Adrenal gland (tissue), 19 donors: ENCODE measurements at places on chromosomes 7 and 10. TPM values are rescaled to one million over a fixed set of nuclear protein-coding genes. Genes with fewer than 3 reads are reported as not detected.

The EVX1 gene
- total RNA-seq = 8.7 TPM

The GPR26 gene
- not detected for total RNA-seq

The HOXA10 gene
- 7.8 TPM for total RNA-seq

The SYPL1 gene
- total RNA-seq = 107 TPM

The SFRP4 gene
- total RNA-seq = 1.9 TPM

The TRIM8 gene
- total RNA-seq = 144 TPM

GRCh38 chr7:30053068-30053467, 24.9 kb downstream of the PLEKHA8 start:
- H3K27ac ChIP-seq = no peak overlapping the region
- H3K4me1 ChIP-seq = no peaks in the 10 kb centered on the region
- no peak for DNase-seq

DNA sequence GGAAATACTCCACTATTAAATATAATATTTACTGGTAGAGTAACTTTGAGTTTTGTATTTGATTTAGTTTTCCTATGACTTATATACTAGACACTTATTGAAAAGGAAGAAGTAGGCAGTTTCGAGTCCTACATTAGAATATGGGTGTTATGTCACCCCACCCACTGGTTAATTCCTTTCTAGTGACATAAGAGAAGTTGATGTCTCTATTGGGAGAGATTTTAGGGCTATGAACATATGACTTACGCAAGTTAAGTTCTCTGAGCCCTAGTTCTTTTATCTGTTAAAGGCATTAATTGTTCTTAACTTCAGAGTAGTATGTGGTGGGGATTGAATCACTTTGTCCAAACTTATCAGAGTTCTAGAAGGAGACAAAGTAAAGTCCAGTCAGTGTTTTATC, 30.5 kb downstream of the CPED1 start:
- no peak overlapping the region for H3K4me3 ChIP-seq
- peaks cover 56% of the 10 kb centered on the region for H3K4me1 ChIP-seq
- H3K27me3 ChIP-seq = no peaks in the 10 kb centered on the region
- DNase-seq = no peak
- no peaks in the 10 kb centered on the region for H3K36me3 ChIP-seq
- no peak overlapping the region for H3K27ac ChIP-seq

GRCh38 chr10:94069884-94070283, 76.2 kb downstream of the PLCE1 start:
- H3K4me1 ChIP-seq = peaks cover 6% of the 10 kb centered on the region
- H3K27ac ChIP-seq = no peak overlapping the region
- no peak overlapping the region for H3K4me3 ChIP-seq
- H3K27me3 ChIP-seq = no peaks in the 10 kb centered on the region

- H3K4me3 ChIP-seq = no peak overlapping the region
- H3K27ac ChIP-seq = no peak overlapping the region
- no peak for DNase-seq
- no peaks in the 10 kb centered on the region for H3K4me1 ChIP-seq
Measured at GRCh38 chr7:51135576-51135975, 181.0 kb downstream of the COBL start.

- H3K27me3 ChIP-seq = no peaks in the 10 kb centered on the region
- H3K4me3 ChIP-seq = no peak overlapping the region
- H3K4me1 ChIP-seq = no peaks in the 10 kb centered on the region
- no peak for DNase-seq
- no peak overlapping the region for H3K27ac ChIP-seq
Measured at GRCh38 chr7:127501817-127502216, 83.6 kb downstream of the GCC1 start.

GRCh38 chr7:134842062-134842461, 62.6 kb downstream of the CALD1 start:
- no peaks in the 10 kb centered on the region for H3K4me1 ChIP-seq
- peak overlapping the region; percentile 20 for H3K27ac ChIP-seq
- no peak for DNase-seq
- H3K4me3 ChIP-seq = no peak overlapping the region
- H3K36me3 ChIP-seq = no peaks in the 10 kb centered on the region

GRCh38 chr10:58570307-58570723, 57.6 kb downstream of the BICC1 start:
- peaks cover 1% of the 10 kb centered on the region for H3K4me1 ChIP-seq
- no peak overlapping the region for H3K4me3 ChIP-seq
- H3K27me3 ChIP-seq = no peaks in the 10 kb centered on the region
- H3K36me3 ChIP-seq = no peaks in the 10 kb centered on the region

- no peaks in the 10 kb centered on the region for H3K4me1 ChIP-seq
- no peaks in the 10 kb centered on the region for H3K36me3 ChIP-seq
Measured at GRCh38 chr10:93917064-93917391, 23.2 kb downstream of the SLC35G1 start.

DNA sequence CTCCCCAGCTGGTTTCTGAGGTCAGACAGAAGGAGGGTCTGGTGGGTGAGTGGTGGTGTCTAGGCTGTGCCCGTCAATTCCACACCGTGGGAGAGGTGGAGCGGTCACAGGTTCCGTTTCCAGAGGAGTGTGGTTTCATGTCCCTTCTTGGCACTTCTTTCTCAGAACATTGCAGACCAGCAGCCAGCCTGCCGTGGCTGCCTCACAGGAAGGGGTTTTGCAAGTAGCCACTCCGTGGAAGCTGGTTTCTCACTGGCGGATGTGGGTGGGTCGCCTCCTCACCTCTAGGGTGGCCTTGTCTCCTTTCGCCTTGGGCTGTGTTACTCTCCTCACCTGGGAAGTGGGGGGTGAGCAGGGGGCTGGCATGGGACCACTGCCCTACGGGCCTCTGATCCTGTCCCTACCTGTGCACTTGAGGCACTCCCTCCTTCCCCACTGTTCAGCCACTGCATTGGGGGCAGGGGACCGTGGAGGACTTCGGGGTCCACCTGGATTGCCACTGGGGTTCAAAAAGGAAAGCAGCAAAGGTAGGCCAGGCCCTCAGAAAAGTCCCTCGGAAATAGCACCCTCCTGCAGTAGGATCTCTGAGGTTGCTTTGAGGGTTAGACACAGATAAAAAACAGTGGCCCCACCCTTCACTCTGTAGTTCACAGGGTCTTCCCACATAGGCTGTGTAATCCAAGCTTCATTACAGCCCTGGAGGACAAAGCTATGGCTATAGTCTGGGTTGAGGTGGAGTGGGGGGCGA, 33.9 kb downstream of the TSPAN14 start:
- H3K27ac ChIP-seq = no peak overlapping the region
- H3K4me1 ChIP-seq = peaks cover 24% of the 10 kb centered on the region
- H3K4me3 ChIP-seq = no peak overlapping the region
- no peak for DNase-seq
- H3K36me3 ChIP-seq = peaks cover 4% of the 10 kb centered on the region

DNA sequence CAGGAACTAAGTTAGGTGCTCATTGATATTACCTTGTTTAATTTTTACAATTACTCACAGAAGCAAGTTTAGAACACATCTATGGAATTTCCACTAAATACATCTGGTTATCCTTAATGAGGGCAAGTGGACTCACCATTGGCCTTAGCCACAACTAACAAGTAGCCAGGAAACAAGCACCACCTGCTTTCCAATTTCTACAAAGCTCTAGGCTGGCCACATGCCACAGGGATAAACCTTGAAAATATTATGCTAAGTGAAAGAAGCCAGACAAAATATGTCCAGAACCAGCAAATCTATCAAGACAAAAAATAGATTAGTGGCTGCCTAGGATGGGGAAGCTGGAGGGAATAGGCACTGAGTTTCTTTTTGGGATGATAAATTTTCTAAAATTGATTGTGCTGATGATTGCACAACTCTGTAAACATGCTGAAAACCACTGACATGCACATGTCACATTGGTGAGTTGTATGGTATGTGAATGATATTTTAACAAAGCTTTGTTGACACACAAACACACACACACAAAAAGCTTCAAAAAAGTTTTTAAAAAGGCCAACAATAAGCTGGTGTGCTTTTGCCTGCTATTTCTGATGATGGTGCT, 179.4 kb downstream of the CPEB3 start:
- no peaks in the 10 kb centered on the region for H3K27me3 ChIP-seq
- peaks cover 64% of the 10 kb centered on the region for H3K4me1 ChIP-seq
- no peak for DNase-seq
- H3K27ac ChIP-seq = peak overlapping the region; percentile 32
- H3K36me3 ChIP-seq = no peaks in the 10 kb centered on the region

DNA sequence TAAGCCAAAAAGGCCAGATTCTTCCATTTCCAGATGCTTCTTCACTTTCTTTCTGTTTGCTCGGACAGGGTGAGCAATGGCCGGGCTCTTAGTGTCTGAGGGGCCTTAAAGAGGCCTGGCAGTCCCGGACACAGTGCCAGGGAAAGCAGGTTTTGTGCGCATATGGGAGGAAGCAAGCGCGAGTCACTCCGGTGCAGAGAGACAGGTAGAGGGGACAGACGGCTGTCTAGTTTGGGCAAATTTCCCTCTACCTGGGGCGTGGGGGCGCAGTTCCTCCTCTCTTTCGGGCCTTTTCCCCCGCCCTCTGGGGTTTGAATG, 4.7 kb downstream of the NEUROD6 start:
- no peaks in the 10 kb centered on the region for H3K36me3 ChIP-seq
- no peak overlapping the region for H3K27ac ChIP-seq
- peaks cover 29% of the 10 kb centered on the region for H3K27me3 ChIP-seq
- DNase-seq = no peak
- H3K4me1 ChIP-seq = no peaks in the 10 kb centered on the region
- no peak overlapping the region for H3K4me3 ChIP-seq

DNA sequence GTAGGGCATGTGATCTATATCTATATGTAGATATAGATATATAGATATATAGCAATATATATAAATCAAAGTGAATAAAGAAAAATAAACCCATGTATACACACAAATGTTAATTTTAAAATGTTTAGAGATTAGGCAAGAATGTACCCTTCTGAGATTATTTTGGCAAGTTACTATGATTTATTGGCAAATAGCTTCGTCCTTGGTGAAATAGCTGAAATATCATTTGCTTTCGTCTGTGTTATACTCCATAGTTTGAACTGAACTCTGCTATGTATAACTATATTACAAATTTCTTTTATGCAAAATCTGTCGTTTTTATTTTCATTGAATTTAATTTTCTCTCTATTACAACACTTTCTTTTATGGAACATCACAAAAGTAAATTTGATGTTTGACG, 57.5 kb downstream of the CPED1 start:
- no peak for DNase-seq
- H3K27me3 ChIP-seq = no peaks in the 10 kb centered on the region
- H3K4me3 ChIP-seq = no peak overlapping the region
- no peak overlapping the region for H3K27ac ChIP-seq
- H3K4me1 ChIP-seq = peaks cover 6% of the 10 kb centered on the region

- no peak overlapping the region for H3K27ac ChIP-seq
- no peak overlapping the region for H3K4me3 ChIP-seq
- no peaks in the 10 kb centered on the region for H3K36me3 ChIP-seq
- DNase-seq = peak; percentile 24
- H3K27me3 ChIP-seq = no peaks in the 10 kb centered on the region
- H3K4me1 ChIP-seq = no peaks in the 10 kb centered on the region
Measured at GRCh38 chr7:139043823-139044812, 8.3 kb upstream of the ZC3HAV1L start.

- no peaks in the 10 kb centered on the region for H3K36me3 ChIP-seq
- H3K27me3 ChIP-seq = no peaks in the 10 kb centered on the region
- no peak for DNase-seq
Measured at GRCh38 chr7:30322271-30323005, 38.0 kb downstream of the ZNRF2 start.

DNA sequence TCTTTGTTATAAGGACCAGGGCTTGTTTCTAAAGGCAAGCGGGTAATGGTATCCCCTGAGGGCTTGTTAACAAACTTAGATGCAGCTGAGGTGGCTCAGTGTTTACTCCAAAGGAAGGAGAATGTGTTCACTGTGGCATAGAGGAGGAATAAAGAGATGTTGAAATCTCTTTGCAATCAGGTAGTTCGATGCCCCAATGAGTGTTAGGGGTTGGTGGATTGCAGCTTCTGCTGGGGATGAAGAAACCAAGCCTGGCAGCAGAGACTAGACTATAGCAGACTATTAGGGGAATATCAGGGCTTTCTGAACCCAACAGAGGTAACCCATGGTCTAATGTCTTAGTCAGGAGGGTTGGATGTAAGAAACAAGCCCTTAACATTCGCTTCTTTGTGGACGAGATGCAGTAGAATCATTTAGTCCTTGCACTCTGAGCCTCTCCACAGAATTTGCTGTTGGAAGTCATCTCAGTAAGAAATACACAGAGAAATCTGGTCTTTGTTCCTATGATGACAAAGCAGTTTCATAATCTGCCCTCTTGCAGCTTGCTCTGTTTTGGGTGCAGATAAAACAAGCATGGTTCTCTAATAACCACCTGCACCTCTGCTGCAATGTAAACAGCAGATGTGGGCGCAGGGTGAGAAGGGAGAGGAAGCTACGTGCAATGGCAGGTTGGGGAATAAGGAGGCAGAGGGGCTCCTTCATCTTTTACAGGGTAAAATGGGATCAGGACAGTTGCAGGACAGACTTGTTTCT, 108.6 kb downstream of the NRF1 start:
- H3K4me1 ChIP-seq = no peaks in the 10 kb centered on the region
- H3K4me3 ChIP-seq = no peak overlapping the region
- no peak for DNase-seq
- H3K27me3 ChIP-seq = no peaks in the 10 kb centered on the region

DNA sequence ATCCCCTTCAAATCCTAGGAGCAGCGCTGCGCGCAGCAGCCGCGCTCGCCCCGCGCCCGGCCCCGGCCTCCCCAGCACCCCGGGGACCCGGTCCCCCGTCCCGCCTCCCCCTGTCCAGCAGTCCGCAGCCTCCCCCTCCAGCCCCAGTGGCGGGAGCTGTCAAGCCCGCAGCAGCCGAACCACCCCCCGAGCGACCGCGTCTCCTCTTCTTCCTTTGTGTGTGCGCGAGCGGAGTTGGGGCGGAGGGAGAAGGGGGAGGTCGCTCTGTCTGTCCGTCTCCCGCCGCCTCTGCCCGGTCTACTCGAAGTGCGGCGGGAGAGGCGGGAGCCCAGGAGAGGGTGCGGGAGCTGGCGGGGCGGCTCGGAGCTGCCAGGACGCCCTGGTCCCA, 375 bp upstream of the CHN2 start:
- peak overlapping the region; percentile 66 for H3K27ac ChIP-seq
- H3K27me3 ChIP-seq = no peaks in the 10 kb centered on the region
- H3K4me3 ChIP-seq = peak overlapping the region; percentile 16
- peak; percentile 24 for DNase-seq

DNA sequence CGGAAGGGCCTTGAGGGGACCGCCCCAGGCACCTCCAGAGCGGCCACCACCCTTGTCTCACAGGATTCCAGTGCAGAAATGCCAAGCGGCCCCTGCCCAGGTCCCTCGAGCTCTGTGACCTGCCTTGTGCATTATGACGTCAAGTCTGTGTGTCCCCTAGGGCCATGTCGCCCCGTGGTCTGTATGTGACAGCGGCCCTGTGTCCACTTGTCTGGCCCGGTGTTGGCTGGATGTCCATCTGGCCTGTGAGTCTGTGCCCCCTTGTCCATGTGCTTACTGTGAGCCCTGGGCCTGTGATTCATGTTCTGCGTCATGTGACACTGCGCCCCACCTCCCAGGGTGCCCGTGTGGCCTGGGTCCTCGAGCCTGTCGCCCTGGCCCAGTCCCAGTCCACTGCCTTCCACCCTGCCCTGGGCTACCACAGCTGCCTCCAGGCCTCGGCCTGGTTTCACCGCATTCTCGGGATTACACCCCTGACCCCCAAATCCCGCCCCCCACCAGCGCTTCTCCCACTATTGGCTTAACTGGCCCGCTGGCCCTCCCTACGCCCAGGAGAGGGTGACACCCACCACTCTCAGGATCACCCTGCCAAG, 66.6 kb upstream of the ZNF722 start:
- peaks cover under 1% of the 10 kb centered on the region for H3K4me1 ChIP-seq
- no peaks in the 10 kb centered on the region for H3K27me3 ChIP-seq
- H3K4me3 ChIP-seq = no peak overlapping the region
- H3K27ac ChIP-seq = no peak overlapping the region
- no peak for DNase-seq

- no peak overlapping the region for H3K4me3 ChIP-seq
- no peak for DNase-seq
- H3K36me3 ChIP-seq = no peaks in the 10 kb centered on the region
- H3K27ac ChIP-seq = no peak overlapping the region
- peaks cover 7% of the 10 kb centered on the region for H3K4me1 ChIP-seq
Measured at GRCh38 chr10:7401156-7401555, 9.7 kb downstream of the SFMBT2 start.
